ENCODE measurements at places on chromosomes 12 and 14. TPM values are rescaled to one million over a fixed set of nuclear protein-coding genes. Genes with fewer than 3 reads are reported as not detected.

- no peak for DNase-seq
Observed at GRCh38 chr12:122090759-122091515, 12.4 kb downstream of the MLXIP start.

- DNase-seq: no peak
Observed at GRCh38 chr12:61308220-61308619, 952.0 kb upstream of the USP15 start.

DNA sequence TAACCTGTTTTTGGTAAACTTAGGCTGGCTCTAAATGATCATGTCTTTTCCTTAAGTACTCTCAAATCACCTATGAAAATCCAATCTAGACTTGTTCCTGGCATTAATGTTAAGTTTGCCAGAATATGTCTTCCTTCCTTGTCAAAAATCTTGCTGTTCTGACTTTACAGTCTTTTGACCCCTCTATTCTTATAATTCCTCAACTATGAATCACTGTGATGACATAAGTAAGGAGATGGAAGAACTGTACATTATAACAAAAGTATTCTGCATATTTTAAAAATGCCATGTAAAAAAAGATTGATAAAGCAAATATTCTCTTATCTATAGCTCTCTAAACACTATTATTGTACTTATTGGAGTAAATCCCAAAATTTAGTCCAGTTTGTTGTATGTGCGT is 51.4 kb upstream of the BAZ1A start:
- DNase-seq: no peak

DNA sequence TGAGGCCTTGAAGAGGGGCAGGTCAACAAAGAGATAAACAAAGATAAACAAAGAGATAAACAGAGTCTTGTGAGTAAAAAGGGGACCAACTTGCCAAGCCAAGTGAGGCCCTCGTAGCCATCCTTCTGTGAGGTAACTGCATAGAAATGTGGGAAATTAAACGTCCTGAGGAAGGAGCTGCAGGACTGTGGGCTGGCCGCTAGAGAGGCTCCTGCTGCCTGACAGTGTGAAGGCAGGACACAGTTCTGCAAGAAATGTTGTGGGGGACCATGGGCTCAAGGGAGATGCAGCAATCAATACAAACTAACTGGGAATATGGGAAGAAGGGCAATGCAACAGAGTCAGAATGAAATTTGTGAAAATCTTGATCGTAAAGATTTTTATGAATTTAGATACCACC is 91.9 kb downstream of the SLC8A3 start:
- DNase-seq: peak; percentile 5

DNA sequence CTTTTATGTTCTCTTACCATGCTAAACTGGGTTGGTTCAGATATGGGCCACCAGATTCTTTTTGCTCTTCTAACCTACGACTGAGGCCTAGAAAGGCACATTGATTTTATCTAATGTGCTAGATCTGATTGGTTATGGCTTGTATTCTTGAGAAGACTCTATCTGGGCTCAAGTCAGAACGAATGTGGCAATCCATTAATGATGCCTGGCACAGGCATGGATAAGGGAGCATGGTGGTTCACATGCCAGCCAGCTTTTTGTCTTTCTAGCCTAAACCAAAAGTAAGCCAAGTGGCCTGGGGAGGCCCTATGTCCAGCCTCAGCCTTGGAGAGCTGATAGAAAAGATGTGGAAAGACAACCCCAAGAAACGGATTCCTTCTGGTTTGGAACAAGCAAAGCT is 82.7 kb downstream of the KNTC1 start:
- no peak for DNase-seq

DNA sequence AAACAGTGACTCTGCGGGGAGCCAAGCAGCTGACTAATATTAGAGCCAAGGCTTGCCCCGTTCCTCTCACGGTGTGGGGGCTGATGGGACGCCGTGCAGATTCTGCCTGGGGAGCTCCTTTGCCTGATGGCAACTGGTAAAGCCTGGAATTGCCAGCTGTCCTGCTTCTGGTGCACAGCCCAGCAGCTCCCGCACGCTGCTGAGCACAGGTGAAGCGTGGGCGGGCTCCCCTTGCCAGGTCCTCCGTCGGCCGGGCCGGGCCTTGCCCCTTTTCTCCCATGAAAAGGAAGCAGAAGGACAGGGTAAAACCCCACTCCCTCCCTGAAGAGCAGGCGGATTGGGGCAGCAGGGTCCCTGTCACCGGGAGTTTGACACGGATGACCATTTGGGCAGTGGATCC is 79.0 kb downstream of the WDR20 start:
- no peak for DNase-seq

- peak; percentile 4 for DNase-seq
Observed at GRCh38 chr12:56522411-56523193, 982 bp downstream of the RBMS2 start.

- no peak for DNase-seq
Observed at GRCh38 chr12:57632073-57632957, 686 bp downstream of the B4GALNT1 start.

DNA sequence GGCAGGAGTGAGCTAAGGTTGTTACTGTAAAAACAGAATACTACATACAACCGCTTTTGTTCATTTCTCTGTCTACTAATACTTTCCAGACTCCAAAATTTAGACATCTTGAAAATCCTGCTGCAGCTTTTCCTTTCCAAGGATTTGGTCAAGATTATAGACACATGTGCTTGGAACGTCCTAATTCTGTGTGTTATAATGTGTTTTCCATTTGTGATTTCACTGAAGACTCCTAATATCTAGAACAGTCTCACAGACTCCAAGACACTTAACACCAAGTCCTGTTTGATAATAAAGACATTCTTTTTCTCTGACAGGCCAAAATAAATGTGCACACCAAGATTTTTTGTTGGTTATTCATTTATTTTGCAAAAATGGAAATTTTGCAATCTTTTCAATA is 41.8 kb upstream of the TMTC2 start:
- DNase-seq: no peak

DNA sequence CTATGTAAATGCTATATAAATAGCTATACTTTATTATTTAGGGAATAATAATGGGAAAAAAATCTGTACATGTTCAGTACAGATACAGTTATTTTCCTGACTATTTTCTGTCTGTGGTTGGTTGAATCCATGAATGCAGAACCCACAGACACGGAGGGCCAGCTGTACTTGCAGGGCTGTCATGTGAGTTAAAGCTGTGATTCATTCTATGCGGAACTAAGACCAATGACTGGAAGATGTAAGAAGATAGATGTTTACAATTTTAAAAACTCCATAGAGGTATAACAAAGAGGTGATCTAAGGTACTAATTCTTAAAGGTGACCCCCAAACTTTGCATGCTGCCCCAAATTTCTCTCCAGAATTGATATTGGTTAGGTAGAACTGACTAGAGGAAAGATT is 14.6 kb downstream of the PCNX4 start:
- DNase-seq: peak; percentile 64

DNA sequence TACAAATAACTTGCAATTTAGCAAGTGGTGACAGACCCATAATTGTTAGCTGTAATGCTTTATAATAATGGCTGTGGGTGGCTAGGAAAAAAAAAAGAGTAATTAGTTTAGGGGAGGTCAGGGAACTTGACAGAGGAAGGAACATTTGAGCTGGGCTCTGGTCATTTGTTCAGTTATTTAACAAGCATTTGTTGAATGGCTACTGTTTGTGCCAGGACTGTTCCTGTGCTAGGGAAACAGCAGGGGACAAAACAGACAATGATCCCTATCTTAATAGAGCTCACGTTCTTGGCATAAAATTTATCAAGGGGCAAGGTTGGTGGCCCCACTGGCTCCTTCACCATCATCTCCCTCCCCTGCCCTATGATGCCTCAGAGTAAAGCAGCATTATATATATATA is 18.5 kb downstream of the CHST11 start:
- no peak for DNase-seq

DNA sequence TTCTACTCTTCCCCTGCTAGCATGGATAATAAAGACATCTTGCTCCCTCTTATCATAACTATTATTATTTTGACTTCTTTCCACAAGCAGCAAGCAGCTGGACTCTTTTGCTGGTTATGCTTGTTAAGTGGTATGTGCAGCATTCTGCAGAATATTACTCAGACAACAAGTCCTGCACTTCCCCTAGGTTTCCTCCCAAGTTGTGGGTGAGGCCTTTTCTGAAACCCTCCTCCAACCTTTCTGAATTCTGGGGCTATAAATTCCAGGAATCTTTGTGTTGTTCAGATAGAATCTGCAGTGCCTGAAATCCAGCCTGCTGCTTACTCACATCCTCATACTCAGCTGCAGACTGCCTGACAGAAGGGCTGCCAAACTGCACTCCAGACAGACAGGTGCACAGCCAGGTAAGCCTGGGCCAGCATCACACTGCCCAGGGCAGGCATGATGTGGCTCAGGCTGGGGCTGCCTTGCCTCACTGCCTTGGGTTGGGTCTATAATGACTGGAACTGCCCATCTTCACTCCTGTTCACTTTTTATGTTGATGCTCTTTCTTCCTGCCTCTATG is 6.2 kb upstream of the DHRS2 start:
- no peak for DNase-seq

- no peak for DNase-seq
Observed at GRCh38 chr14:36495666-36496065, 24.4 kb downstream of the NKX2-1 start.

DNA sequence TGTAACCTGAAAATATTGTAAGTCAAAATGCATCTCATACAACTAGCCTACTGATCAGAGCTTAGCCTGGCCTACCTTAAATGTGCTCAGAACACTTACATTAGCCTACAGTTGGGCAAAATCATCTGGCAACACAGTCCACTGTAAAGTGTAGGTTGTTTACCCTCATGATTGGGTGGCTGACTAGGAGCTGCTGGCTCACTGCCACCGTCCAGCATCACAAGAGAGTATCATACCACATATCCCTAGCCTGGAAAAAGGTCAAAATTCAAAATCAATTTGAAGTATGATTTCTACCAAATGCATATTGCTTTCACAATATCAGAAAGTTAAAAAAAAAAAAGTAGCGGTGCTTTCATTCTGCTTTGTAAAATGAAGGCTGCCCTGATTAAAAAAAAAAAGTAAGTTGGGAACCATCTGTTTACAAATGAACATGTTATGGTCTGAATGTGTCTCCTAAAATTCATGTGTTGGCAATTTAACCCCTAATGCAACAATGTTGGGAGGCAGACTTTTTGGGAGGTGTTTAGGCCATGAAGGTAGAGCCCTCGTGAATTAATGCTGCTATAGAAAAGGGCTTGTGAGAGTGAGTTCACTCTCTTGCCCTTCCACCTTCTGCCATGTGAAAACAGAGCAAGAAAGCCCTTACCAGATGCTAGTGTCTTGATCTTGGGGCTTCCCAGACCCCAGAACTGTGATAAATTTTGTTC is 211.8 kb downstream of the PPM1H start:
- DNase-seq: no peak

DNA sequence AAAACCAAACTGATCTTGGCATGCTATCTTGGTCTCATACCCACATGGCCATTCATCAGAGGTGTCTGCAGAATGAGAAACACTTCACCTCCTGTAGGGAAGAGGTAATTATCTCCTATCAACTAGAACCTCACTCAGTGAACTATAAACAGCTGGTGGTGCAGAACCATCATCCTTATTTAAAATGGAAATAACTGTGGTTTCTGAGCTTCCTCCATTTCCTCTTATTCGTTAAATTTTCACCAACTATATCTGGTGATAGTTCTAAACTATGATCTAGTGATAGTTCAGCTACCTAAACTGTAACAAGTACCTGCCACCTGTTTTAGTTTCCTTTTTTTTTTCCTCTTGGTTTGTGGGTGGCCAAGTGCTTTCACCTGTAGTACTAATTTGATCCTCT is 218.5 kb downstream of the FUT8 start:
- no peak for DNase-seq

- DNase-seq: no peak
Observed at GRCh38 chr12:122981036-122981471, 573 bp downstream of the ARL6IP4 start.

GRCh38 chr14:38958589-38958988 is 144.4 kb downstream of the SEC23A start:
- no peak for DNase-seq

OVCH1 gene
- not detected for total RNA-seq

GPRC5A gene
- 4.7 TPM for total RNA-seq

HPD gene
- total RNA-seq: not detected

RNASE7 gene
- not detected for total RNA-seq

RFX4 gene
- total RNA-seq: not detected

GALNT9 gene
- total RNA-seq: not detected

PMCH gene
- total RNA-seq: not detected

PTPRO gene
- total RNA-seq: 0.72 TPM

TAS2R13 gene
- 0.48 TPM for total RNA-seq

TTC6 gene
- not detected for total RNA-seq

ZC3H14 gene
- 77.7 TPM for total RNA-seq

KLHL33 gene
- not detected for total RNA-seq

KRT80 gene
- 2.1 TPM for total RNA-seq

P3H3 gene
- total RNA-seq: 27.3 TPM

IAPP gene
- total RNA-seq: not detected
